ENCODE measurements at places on chromosomes 16 and 17.

DNA sequence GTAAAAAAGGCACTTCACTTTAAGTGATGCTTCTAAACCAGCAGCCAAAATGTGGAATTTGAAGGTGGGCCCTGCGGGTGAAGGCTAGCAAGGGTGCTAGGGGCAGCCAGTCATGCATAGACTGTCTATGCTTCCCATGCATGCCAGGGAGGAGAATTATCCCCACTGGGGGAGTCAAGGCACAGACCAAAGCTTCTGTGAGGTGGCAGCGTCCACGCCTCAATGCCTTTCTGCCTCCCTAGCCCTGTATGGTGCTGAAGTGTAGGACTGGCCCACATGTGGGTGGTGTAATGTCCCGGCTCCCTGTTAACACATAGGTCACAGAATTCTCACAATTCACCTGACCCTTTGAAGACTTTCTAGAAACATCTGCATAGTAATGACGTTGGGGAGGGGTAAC is 1.9 kb downstream of the HS3ST2 start:
- no peak for DNase-seq

GRCh38 chr17:41625602-41626001 is 1.2 kb upstream of the KRT17 start:
- DNase-seq = peak; percentile 74

DNA sequence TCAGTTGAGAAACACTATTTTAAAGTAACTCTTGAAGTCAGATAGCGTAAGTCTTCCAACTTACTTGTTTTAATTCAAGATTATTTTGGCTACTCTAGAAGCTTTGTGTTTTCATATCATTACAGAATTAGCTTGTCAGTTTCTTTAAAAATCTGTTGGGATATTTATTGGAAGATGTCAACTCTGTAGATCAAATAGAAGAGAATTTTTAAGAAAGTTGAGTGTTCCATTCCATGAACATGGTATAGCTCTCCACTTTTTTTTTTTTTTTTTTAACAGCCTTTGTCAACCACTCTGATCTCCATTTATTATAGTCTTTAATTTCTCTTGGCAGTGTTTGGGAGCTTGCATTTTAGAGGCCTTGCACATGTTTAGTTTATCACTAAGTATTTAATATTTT is 28.7 kb downstream of the NLK start:
- no peak for DNase-seq

DNA sequence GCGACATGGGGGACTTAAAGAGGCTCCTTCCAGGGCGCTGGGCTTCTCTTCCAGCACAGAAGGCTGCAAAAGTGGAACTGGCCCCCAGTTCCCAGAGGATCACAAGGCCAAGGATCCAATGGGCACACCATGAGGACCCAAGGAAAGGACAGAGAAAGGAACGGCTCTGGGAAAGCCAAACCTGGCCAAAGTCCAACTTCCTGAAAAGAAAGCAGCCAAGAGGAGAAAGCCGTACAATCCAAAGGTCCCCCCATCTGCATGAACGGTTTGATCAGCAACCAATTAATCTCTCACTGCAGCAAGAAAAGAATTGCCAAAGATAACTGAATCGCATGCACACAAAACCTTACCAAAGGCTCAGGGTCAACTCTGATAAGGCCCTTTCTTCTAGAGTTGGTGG is 19.8 kb upstream of the ICAM2 start:
- no peak for DNase-seq

DNA sequence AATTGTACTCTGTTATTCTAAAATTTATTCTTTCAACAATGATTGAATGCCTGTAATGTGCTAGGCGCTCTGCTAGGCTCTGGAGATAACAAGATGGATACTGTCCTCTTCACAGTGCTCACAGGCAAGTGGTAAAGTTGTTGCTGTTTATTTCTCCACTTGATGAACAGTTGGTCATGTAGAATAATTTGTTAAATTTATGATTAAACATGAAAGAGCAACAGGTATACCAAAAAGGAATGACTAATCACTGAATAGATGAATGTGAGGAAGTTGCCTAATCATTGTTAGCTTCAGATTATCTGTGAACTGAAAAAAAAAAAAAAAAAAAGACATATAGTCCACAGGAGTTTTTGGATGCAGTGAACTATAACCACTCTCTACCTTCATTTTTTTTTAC is 62.3 kb downstream of the NFATC3 start:
- peak; percentile 30 for DNase-seq

- DNase-seq = no peak
Observed at GRCh38 chr16:86044881-86045590, 146.1 kb downstream of the IRF8 start.
